ENCODE measurements at places on chromosomes 2 and 18. TPM values are rescaled to one million over a fixed set of nuclear protein-coding genes. Genes with fewer than 3 reads are reported as not detected.

- DNase-seq = no peak
Observed at GRCh38 chr2:50103442-50103841, 928.5 kb downstream of the NRXN1 start.

- no peak for DNase-seq
Observed at GRCh38 chr2:21228041-21228895, 104.5 kb downstream of the TDRD15 start.

- DNase-seq = peak; percentile 17
Observed at GRCh38 chr2:48107326-48107925, 201.1 kb upstream of the FBXO11 start.

Gene GPATCH11
- 7.1 TPM for total RNA-seq

GRCh38 chr2:189144700-189145211, 34.8 kb downstream of the COL5A2 start:
- no peak for DNase-seq

Measured in Panc1 (cell line).